ENCODE measurements at places on chromosomes 16 and 17.

DNA sequence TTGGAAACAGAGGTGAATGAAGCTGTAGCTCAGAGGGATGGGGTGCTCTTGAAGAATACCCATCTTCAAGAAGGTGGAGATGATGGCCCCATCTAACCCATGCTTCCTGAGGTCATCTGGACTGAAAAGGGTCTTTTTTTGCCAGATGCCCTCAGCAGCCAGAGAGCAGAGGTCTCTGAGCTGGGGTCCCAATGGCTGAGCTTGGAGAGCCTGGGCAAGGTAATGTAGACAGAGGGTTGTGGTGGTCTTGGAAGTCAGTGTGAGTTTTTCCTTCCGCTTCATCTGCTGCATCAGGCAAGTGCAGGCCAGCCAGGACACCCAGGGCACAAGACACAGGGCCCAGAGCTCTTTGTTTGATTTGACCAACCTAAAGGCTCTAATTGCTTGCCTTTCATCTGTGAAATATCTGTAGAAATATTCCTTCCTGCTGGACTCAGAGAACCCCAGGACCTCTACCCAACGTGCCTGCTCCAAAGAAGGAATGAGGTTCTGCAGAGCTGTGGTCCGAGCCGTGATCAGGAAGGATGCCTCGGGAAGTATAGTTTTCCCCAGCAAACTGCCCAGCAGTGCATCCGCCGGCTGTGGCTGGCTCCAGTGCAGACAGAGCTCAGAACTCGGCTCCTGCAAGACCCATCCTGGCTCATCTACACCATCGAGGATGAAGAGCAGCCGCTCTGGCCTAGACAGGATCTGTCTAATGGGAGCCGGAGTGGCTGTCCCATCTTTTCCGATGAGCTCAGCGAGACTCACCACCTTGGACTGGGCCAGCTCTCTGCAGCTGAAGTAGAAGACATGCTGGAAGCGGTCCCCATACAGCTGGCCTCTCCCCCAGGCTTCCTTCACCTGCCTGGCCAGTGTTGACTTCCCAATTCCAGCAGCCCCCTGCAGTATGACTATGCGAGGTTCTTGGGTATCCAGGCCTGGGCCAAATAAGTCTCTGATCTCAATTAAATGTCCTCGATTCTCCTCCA lies 25.2 kb downstream of the NLRP1 start:
- no peak for DNase-seq

GRCh38 chr17:18004884-18005305 lies 32.2 kb downstream of the DRC3 start:
- no peak for DNase-seq

- no peak for DNase-seq
These were observed 55.3 kb downstream of the SOCS3 start for GRCh38 chr17:78304549-78305037.

DNA sequence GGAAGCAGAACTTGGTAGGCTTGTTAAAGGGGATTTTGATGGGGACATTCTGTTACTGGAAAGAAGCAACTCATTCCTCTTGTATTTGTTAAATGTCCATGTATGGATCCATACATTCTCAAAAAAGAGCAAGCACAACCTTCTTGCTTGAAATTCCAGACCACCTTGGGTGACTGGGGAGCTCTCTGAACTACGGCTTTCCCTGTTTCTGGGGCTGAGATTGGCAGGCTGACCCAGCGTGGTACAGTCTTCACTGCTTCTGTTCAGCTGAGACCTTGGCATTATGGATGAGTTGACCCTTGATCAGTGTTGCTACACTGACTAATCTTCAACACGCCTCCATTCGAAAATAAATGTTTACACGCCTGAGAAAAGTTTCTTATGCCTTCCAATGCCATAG lies 38.5 kb downstream of the DNAH9 start:
- DNase-seq: no peak

All from GM12891 (cell line).